Glutamatergic neuron (in vitro differentiated cells): ENCODE measurements at places on chromosomes 16 and 17. TPM values are rescaled to one million over a fixed set of nuclear protein-coding genes. Genes with fewer than 3 reads are reported as not detected.

GRCh38 chr16:4626396-4626795 is 1.8 kb downstream of the MGRN1 start:
- DNase-seq: no peak
- H3K27ac ChIP-seq: peak overlapping the region; percentile 59
- peak overlapping the region; percentile 99 for H3K4me3 ChIP-seq
- H3K4me1 ChIP-seq: peaks cover 14% of the 10 kb centered on the region
- H3K36me3 ChIP-seq: no peaks in the 10 kb centered on the region

Gene GRAP
- total RNA-seq: 0.64 TPM

Gene ZG16
- total RNA-seq: not detected

Gene TSR3
- total RNA-seq: 52.5 TPM

GRCh38 chr17:36469733-36470132 is 16.7 kb upstream of the ZNHIT3 start:
- H3K27ac ChIP-seq: peak overlapping the region; percentile 92
- no peak for DNase-seq
- H3K36me3 ChIP-seq: no peaks in the 10 kb centered on the region
- H3K4me3 ChIP-seq: peak overlapping the region; percentile 74
- peaks cover 33% of the 10 kb centered on the region for H3K4me1 ChIP-seq

DNA sequence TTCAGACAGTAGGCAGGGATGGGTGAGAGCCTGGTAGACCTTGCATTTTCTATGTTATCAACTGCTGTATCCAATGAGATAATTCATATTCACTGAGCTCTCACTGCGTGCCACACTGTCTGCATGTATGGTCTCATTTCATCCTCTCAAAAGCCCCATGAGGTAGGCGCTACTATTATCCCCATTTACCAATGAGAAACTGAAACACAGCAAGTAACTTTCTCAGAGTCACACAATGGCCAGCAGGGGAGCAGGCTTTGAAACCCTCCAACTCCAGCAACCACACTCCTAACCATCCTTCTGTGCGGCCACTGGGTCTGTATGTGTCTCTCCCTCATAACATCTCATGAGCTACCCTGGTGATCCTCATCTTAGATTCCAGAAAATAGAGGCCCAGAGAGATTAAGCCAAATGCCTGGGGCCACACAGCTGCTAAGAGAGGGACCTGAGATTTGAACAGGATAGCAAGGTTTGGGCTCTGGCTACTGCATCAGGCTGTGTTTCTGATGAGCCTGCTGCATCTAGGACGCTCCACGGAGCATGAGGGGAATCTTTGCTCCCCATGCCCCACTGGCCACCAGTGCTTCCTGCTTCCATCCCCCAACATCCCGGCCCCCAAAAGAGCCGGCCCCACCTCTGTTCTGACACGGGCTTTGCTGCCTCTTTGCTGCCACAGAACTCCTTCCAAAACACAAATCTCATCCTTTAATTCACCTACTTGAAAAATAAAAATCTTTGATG is 3.2 kb downstream of the CCR7 start:
- no peaks in the 10 kb centered on the region for H3K36me3 ChIP-seq
- DNase-seq: no peak
- peaks cover 28% of the 10 kb centered on the region for H3K4me1 ChIP-seq
- H3K27ac ChIP-seq: no peak overlapping the region

DNA sequence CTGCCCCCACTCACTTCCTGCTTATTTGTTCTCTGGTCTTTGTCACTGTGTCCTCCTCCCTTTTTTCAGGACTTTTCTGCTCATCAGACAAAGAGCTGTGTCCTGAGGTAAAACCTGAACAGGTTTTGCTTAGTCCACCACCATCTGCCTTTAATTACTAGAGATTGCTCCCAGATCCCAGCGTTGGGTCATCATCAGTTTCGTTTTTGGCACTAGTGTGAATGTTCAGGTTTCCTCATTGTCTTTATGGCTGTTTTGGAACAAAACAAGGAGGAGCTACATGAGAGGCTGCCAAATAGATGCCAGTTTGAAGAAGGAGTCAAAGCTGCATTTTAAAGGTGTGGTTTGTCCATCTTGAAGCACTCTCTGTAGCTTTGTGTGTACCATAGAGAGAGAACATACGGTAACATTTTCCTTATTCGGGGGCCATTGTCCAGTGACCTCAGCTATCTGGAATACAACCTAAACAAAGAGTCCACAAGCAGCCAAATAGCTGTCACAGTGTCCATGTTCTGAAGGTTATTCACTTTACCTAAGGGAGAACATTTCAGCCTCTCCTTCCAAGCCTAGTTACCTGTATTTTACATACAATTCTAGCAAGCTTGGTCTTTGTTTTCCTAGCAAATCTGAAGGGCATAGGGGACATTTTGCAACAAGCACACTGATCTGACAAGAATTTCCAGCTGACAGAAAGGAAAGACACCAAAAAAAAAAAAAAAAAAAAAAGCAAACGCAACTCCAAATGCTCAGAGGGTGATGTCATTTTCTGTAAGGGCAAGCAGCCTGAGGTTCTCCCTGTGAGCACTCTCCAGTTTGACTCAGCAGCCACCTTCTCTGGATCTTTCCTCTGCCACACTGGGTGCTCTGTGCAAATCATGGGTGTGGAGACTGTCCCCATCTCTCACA is 196.1 kb downstream of the NTN1 start:
- no peaks in the 10 kb centered on the region for H3K4me1 ChIP-seq
- no peak for DNase-seq
- no peak overlapping the region for H3K27ac ChIP-seq

DNA sequence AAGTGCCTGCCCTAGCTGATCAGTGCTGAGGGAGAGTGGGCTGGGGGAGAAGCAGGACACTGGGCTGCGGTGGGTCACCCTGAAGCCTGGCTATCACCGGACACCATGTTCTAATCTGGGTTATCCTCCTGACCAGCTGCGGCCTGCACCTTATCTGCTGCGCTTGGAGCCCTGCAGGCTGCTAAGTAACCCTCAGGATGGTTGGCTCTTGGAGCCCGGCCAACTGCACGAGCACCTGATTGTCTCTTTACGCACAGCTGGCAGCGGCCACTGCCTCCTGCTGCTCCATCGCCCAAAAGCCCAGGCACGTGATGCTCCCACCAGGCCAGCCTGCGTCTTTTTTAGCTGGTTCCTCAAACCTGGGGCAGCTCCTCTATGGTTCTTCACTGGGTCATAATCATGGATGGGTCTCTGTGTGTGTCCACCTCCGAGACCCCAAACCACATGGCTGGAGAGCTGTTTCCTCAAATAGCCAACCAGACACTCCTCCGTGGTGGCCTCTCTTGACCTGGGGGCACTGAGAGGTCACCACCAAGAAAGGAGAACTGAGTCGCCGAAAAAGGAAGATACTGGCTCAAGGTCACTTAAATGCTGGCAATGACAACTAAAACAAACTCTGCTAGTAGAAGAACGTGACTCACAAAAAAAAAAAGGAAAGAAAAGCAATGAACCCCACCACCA is 21.7 kb downstream of the SPHK1 start:
- DNase-seq: no peak
- no peak overlapping the region for H3K4me3 ChIP-seq
- H3K4me1 ChIP-seq: peaks cover 24% of the 10 kb centered on the region
- no peaks in the 10 kb centered on the region for H3K36me3 ChIP-seq
- peaks cover 10% of the 10 kb centered on the region for H3K27me3 ChIP-seq
- no peak overlapping the region for H3K27ac ChIP-seq

DNA sequence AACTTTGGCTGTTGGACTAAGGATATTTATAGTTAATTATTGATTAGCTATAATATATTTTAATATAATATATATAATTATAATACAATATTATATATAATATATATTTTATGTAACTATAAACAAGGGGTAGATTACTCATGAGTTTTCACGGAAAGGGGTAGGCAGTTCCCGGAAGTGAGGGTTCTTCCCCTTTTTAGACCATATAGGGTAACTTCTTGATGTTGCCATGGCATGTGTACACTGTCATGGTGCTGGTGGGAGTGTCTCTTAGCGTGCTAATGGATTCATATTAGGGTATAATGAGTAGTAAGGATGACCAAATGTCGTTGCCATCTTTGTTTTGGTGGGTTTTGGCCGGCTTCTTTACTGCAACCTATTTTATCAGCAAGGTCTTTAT is 315.6 kb downstream of the WWOX start:
- H3K36me3 ChIP-seq: peaks cover 16% of the 10 kb centered on the region
- no peak overlapping the region for H3K4me3 ChIP-seq
- no peaks in the 10 kb centered on the region for H3K27me3 ChIP-seq
- DNase-seq: no peak
- H3K27ac ChIP-seq: no peak overlapping the region

Gene HBA2
- not detected for total RNA-seq

DNA sequence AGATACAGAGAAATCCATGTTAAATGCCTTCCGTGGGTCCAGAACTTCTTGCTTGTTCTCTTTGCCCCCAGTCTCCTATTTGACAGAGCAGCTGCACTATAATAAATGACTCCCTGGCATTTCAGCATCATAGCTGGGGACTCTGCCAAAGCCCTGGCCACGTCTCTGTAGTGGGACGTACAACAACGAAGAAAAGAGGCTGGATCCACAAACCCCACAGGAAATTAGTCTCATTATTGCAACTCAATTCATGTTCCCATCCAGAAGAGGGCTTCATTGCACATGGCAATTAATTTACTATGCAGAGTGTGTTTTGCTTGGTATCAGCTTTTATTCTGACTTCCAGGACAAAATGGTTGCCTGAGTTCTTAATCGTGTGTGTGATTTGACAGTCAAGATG is 121.3 kb downstream of the CDH13 start:
- peaks cover 12% of the 10 kb centered on the region for H3K4me1 ChIP-seq
- no peak overlapping the region for H3K27ac ChIP-seq
- DNase-seq: no peak
- no peaks in the 10 kb centered on the region for H3K27me3 ChIP-seq
- H3K36me3 ChIP-seq: no peaks in the 10 kb centered on the region
